Stimulated activated CD4-positive, alpha-beta T cell treated with anti-CD3 and anti-CD28 coated beads, Interleukin-1b, Interleukin-23, amount 100 ng/mL, for 1 hour (primary cell): ENCODE measurements at places on chromosomes 2 and 18.

GRCh38 chr2:37992601-37993000 lies 67.5 kb downstream of the RMDN2 start:
- no peak for DNase-seq

- DNase-seq, result no peak
Measured at GRCh38 chr2:2640818-2641217, 309.7 kb upstream of the MYT1L start.

- no peak for DNase-seq
Measured at GRCh38 chr18:1952486-1952885, 618.8 kb downstream of the METTL4 start.

DNA sequence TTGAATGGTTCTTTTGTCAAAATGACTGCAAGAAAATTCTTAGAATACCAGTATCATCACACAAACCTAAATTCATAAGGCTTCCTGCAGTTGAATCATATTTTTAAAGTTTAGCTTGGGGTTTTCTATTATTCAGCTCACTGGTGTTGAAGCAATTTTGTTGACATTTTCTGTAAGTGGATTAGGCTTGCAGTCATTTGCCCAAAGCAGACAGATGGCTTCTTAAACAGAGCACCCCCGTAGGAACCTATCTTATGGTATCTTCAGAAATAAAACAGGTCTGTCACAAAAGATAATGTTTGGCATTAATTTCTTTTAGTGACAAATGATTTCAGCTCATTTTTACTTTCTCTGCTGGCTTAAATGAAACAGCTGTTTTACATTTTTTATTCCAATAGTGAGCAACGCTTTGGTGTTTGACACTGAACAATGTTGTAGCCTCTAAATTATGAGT lies 331.1 kb downstream of the PLCL1 start:
- no peak for DNase-seq

DNA sequence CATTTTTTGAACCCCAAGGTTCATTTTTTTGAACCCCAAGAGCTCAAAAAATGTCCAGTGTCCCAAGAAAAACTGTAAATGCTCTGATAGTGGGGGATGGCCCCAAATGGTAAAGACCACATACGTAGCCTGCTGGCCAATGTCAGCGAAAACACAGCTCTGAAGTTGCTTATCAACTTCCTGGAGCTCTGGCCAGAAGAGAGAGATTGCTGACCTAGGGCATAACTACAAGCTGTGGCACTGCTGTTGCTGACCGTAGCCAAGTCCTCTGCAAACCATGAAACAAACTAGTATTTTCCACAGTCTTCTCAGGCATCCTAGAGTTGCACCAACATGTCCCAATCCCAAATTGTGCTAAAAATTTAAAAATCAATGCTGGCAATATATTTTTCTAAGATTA lies 50.9 kb downstream of the REEP1 start:
- no peak for DNase-seq

GRCh38 chr2:158498043-158498748 lies 41.4 kb downstream of the PKP4 start:
- DNase-seq, result no peak

GRCh38 chr2:72414137-72414760 lies 266.6 kb upstream of the CYP26B1 start:
- DNase-seq, result no peak

DNA sequence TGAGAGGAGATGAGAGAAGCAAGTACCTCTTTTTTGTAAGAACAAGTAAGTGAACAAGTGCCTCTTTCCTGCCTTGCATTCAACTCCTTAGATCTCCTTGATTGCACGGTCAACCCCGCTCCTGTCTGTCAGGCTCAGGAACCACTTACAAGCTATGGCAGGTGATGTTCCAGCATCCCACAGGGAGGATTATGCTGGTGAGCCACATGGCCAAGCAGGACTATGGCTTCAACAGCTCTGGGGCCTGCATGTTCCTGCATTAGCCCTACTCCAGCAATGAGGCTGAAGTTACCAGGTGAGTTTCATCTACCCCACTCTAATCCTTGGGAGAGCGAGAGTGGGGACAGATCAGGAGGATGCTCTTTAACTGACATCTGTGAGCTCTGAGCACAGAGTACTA lies 29.5 kb downstream of the TTC32 start:
- DNase-seq, result no peak

DNA sequence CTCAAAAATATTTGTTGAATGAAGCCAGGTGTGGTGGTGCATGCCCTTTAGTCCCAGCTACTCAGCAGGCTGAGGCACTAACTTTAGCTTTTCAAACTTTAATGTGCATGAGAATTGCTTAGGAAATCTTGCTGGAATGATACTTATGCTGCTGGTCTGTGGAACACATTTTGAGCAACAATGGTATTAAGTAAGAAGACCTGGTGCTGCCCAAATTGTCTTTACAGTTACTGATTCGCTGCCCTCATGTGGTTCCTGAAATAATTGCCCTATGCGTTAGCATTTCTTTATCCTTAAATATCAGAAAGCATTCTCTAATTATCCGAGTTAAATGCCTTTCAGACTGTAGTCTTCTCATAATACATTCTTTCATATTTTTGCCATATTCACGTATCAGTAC lies 76.0 kb upstream of the SESTD1 start:
- DNase-seq, result no peak

GRCh38 chr18:32355896-32356295 lies 114.8 kb downstream of the GAREM1 start:
- DNase-seq, result no peak

- DNase-seq, result no peak
Measured at GRCh38 chr2:201223089-201224073, 37.0 kb upstream of the CASP8 start.

GRCh38 chr2:181954538-181954883 lies 31.1 kb upstream of the PPP1R1C start:
- DNase-seq, result no peak

DNA sequence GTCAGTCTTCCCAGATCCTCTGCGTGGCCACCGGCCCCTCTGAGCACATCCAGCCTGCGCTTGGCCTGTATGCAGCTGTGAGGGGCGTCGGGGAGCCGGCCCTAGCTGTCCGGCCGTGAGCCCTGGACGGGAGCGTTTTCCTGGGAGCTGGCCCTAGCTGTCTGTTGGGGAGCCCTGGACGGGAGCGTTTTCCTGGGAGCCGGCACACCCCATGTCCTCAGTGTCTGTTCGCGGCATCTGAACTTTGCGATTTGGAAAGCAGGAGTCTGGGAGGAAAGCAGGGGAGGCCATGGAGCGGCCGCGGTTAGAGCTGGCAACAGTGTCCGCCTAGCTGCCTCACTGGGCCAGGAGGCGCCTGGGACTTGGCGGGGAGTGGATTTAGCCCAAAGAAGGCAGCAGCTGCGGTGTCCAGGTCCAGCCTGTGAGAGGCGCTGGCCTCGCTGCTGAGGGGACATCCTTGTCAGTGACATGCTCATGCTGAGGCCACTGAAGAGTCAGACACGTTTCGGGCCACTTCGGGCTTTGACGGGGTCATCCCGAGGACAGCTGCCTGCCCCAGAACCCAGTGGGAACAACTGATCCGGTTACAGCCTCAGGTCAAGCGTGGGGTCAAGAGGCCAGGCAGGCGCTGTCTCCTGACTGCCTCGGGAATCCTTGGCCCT lies 75.8 kb downstream of the KCNG2 start:
- DNase-seq, result no peak

DNA sequence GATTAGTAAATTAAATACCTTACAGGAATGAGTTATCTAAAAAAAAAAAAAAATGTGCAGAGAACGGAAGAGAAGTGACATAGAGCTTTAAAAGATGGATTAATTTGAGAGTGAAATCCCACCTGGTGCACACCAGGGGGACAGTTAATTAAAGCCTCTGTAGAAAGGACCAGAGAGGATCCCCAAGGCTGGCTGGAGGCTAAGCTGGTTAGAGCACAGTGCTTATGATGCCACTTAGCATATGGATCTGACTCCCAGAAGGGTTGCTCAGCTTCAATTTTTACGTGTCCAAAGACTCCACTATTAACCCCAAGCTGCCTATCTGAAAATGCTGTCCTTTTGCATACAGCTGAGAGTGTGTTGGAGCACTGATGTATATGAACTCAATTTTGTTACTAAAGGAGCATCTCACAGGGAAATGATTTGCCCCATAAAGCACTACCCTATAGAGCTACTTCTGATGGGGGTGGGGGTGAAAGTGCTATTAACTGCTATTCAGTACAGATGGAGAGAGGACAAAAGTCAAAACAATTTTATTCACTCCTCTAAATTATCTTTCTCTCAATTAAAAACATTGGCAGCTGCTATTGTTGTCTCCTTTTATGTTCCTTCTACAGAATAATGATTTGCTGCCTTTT lies 15.2 kb upstream of the SLC8A1 start:
- DNase-seq, result no peak

- no peak for DNase-seq
Measured at GRCh38 chr18:75408554-75409506, 18.7 kb downstream of the SMIM21 start.

DNA sequence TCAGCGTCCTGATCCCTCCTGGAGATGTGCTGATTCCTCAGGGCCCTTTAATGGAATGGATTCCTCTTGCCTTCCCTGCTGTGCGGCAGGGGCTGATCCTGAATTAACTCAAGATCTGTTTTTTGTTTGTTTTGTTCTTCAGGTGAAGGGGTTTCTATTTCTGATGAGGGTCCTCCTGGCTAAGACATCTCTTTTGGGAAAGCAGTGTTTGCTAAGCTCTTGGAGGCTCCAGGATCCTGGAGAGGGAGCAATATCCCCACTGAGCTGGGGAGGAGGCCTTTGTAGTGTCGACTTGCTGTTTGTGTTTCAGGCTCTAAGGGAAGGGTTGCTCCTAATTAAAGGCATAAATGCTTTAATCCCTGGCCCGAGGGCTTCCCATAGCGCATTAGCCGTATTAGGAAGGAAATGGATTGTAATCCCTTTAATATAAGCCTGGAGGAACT lies 65.3 kb upstream of the FOXI3 start:
- no peak for DNase-seq

DNA sequence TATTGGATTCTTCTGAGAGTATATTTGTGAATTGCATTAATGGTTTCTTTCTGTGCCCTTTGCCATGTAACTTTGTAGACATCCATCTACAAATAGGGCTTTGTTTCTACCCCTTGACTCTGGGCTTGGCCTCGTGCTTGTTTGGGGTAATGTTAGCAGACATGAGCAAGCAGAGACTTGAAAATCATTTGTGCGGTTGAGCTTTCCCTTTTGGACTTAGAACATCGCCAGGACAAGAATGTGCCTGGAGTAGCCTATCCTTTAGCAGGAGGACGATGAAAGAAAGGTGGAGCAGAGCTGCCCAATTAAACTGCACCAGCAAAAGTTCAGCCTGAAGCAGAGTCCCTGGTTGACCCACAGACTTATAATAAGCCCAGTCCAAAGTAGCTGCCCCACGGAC lies 785.9 kb downstream of the EPHA4 start:
- DNase-seq, result no peak

DNA sequence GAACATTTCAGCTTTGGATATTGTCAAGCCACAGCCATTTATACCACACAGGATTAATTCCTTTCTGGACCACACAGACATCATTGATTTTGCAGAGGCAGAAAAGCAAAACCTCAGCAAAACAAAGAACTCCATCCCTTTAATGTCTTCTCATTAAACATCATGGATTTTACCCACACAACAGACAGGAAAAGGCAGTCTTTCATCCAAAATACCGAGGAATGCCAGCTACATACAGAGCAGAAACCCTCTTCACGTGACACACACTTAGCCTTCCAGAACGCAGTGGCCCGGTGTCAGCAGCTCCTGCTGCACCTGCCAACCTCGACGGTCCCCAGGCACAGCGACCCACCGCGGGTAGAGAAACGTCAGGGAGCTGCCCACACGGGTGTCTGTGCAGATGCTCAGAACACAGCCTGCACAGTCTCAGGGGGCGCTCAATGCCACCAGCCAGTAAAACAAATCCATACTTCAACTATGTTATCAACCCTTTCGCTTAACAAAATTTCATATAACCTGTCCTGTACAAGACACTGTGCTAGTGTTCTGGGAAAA lies 304.5 kb downstream of the EIPR1 start:
- DNase-seq, result no peak

DNA sequence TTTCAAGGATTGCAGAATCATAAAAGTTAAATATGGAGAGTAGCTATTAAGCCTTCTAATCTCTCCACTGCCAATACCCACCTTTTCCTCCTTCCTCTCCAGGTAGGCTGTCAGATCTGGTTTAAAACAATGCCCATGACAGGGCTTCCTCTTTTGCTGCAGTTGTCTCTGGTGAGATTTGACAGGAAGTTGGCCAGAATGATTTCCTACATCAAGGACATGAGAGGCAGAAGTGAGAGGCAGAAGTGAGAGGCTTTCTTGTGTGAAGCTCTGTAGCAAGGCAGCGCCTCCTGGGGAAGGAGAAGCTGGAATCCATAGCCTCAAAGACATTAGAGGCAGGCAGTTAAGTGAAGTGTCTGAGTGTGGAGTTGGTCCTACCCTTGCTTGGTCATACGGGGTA lies 385.7 kb downstream of the HRH4 start:
- no peak for DNase-seq

GRCh38 chr2:225013425-225014365 lies 28.6 kb downstream of the DOCK10 start:
- DNase-seq, result no peak

DNA sequence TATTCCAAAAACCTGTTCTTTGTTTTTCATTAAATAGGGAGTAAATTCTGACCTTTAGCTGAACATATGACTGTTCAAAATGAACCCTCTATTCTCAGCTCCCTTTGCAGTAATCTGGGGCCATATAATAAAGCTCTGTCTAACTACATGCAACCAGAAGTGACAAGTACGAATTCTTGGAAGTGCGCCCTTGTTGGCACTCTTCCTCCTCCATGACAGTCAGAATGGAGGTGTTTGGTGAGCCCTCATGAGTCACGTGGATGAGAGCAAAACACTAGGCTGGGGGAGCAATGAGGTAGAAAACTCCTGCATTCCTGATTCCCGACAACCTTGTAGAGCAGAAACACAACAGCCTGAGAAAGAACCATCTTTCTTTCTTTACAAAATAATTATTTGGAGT lies 552.9 kb downstream of the FBXO15 start:
- no peak for DNase-seq

DNA sequence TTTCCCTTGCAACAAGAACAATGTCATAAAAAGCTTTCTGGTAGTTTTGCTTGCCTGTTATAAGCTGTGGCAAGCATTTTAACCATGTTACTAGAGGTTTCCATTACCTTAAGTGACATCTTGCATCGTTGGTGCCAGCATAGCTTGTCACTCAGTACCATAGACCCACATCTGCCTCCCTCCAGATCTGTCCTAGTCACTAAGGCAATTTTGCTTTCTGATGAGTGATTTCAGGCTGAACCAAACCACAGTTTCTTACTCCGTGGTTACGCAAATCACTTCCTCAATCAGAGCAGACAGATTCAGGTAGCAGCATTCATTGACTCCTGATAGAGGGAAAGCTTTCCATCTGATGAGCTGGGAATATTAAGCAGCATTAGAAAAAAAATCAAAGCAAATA lies 1057.5 kb upstream of the FAM98A start:
- no peak for DNase-seq

GRCh38 chr18:8659609-8660242 lies 45.6 kb upstream of the MTCL1 start:
- DNase-seq, result no peak

DNA sequence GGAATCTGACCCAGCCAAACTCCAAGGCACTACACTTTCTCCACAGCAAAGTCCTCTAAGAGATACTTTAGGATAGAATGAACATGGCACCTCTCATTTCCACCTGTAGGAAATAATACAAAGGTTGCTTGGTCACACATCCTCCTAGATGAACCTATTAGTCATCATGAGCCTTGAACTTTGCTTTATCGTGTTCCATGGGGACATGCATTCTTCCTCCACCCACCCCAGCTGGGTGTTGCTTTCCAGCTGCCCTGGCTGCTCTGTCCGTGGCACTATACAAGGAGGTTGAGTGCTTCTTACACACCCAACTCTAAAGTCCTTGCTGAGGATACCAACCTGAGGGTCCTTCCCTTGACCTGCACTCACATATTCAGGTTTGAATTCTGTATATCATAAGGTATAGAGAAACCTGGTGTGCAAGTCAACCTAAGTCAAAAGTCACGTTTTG lies 52.7 kb downstream of the SPRED2 start:
- DNase-seq, result no peak
